ENCODE measurements at places on chromosomes 11 and 22.
A peak's percentile ranks its signal among the peaks of the same experiment; 100 is the strongest.

GRCh38 chr11:85029964-85030363, 597.2 kb downstream of the DLG2 start:
- DNase-seq, result no peak

DNA sequence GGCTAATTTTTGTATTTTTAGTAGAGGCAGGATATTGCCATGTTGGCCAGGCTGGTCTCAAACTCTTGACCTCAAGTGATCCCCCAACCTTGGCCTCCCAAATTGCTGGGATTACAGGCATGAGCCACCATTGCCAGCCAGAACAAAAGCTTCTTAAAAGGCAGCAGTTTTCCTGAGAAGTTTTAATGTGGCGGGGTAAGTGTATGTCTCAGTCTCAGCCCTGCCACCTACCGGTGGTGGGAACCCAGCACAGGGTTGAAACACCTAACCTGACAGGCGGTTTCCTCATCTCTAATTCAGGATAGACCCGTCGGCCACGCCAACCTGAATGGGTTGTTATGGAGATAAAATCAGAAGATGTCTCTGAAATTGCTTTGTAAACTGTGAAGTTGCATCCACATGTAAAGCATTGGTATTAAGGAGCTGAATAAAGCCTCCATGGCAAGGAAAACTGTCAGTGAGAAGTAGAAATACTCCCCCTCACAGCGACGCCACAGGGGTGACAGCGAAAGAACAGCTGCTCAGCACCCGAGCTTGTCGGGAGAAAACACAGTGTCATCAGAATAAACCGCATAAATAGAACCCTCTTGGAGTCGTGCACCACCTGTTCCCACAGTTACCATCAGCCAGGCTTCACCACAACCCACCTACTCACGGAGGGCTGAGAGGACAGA, 165.9 kb upstream of the NCAM1 start:
- no peak for DNase-seq

DNA sequence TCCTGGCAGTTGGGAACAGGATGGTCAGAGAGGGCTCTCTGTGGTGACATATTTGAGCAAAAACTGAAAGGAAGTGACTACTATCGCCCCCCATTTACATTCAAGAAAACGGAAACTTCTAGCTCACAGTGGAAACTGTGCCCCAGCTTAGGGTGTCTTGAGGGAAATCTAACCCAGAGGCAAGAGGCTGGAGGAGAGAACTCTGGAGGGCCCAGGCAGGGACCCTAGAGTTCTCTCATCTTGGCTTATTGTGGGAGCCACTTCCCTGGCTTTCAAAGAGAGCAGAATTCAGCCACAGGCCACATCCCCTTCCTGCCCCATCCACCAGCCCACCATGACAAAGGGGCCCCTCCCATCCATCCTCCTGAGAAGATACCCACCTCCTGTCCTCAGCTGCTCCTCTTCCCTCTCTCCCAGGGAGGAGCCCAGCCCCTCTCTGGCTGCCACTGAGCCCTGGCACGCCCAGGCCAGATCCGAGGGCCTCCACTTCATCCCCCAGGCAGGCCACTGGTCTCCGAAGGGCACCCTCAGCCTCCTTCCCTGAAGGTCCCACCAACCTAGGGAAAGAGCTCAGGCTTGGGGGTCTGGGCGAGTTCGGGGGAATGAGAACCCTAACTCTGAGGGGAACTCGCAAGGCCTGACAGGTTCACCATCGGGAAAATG, 1.6 kb upstream of the TMPRSS13 start:
- DNase-seq, result no peak

GRCh38 chr11:73186294-73186850, 31.7 kb upstream of the P2RY2 start:
- no peak for DNase-seq

- DNase-seq, result no peak
Measured at GRCh38 chr11:57335023-57335342, 709 bp downstream of the SSRP1 start.

DNA sequence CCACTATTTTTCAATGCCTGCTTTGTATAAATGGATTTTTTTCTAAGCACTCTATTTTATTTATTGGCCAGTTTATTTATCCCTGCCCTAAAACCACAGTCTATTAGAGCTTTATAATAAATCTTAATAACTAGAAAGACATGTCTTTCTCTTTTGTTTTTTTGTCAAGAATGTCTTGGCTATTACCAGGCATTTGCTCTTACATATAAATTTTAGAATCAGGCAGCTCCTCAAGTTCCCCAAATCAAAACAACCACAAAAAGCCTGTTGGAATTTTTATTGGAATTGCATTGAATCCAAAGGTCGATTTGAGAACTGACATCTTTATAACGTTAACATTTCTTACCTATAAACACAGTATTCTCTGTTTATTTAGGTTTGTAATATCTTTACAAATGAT, 85.8 kb upstream of the SC5D start:
- DNase-seq, result no peak

DNA sequence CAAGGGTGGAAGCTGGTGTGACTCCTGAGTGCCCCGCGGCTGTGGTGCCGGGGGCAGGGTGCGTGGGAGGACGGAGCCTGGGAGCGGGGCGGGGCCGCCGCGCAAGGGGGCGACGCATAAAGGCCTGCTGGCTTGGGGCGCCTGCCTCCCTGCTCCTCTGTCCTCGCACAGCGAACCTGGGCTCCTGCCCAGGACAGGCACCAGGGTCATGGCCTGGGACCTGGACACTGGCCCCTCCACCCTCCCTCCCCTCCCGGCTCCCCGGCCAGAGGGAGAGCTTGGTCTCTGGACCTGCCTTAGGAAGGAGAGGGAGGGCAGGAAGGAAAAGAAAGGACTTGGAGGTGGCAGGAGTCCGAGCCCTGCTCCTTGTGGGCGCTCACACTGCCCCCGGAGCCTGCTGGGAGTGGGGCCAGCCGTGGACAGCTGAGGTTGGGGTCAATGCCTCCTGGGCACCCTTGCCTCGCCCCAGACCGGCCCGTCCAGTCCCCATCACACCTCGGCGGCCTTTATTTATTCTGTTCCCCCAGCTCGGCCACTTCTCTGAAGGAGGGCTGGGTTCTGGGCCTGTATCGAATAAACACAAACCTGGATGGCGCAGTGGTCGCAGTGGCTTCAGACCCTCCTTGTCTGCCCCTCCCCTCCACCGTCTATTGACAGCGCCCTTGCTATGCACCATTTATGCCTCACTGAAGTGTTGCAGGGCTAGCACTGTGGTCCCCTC, 8.7 kb downstream of the SLC16A8 start:
- no peak for DNase-seq

GRCh38 chr11:134562941-134563471, 151.0 kb upstream of the B3GAT1 start:
- peak; percentile 2 for DNase-seq

DNA sequence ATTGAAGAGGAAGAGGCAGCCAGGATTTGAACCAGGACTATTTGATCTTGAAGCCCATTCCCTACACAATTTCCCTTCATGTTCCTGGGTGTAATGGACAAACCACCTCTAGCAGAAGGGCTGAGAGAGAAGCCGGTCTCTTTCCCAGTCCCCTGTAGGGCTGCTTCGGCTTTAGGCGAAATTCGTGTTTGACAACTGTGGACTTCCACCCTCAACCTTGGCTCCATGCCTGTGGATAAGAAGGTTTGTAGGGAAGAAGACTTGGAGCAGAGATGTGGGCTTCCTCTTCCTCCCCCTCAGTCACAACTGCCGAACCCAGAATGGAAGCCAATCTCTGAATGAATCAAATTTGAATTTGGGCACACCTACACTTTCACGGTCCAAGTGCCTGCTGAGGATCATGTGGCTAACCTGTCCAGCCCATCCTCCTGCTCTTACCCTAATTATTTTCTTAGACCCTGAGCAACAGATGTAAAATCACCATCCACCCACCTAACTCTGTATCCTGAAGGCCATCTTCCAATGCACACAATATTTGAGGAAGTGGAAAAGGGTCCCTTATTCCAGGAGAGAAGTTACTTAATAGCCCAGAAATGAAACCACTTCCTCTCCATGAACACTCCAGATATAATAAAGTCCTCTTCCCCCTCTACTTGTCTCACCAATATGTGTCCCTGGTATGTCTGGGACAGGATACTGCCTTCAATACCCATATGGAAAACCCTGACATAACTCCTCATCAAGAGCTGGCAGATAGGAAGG, 10.1 kb upstream of the SCN2B start:
- no peak for DNase-seq

DNA sequence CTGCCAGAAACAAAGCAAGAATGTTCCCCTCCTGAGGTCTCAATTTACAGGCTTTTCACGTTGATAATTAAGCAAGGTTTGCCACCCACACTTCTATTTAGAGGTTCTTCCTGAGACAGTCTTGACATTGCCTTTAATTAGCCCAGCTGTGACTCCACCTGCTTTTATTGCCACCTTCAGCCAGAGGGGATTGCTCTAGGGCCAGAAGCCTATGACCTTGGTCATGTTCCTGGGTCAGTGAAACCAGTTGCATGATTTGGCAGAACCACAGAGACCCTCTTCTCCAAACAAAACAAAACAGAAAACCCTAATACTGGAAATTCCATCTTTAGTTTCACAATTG, 89.8 kb downstream of the APIP start:
- no peak for DNase-seq

All from heart right ventricle (tissue), 16 donors.